ENCODE measurements at places on chromosomes 2 and 18.

DNA sequence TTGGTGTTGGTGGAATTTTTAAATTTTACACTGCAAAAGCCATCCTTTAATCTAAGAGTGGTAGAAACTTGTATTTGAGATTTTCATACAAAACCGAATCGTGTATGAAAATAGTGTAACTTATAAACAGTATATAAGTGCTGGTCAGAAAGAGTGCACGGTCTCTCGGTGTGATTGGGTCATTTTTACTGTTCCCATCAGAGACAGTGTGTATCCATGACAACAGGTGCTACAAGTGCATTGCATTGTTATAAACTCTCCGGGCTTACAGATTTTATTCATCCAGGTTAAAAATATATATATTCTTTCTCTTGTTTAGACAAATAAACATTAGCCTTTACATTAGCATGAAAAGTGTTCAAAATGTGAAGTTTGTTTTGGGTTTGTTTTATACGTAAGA, 721.9 kb downstream of the METTL4 start:
- no peak for DNase-seq

DNA sequence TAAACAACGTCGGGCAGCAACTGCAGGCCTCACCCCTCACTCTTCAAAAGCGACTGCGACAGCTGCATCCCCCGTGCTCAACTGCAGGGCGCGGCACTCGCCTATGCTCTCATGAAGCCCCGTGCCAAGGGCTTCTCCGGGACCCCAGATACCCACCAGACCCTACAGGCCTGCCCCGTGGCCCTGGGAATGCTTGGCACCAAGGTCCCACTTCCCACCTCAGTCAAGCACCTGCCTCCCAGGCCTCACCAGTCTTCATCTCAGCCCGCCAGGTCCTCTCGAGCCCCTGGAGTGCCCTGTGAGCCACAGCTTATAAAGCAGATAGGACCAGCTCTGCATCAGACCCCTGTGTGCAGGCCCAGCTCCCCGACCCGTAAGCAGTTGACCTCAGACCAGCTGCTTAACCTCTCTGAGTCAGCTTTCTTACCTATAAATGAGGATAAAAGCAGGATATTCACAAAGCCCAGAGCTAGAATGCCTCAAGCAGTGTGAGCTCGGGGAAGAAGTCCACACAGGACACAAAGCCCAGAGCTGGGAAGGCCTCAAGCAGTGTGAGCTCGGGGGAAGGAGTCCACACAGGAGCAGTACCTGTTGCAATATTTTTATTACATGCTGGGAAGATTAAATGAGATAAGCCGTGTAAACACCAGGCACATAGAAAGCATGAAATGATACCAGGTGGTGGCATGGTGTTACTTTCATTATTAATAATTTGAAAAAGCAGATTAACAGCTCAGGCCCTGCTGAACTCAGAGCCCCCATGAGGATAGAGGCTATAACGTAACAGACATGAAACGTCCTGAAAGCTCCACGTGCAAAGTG, 96.9 kb downstream of the HDAC4 start:
- DNase-seq, result peak; percentile 76

DNA sequence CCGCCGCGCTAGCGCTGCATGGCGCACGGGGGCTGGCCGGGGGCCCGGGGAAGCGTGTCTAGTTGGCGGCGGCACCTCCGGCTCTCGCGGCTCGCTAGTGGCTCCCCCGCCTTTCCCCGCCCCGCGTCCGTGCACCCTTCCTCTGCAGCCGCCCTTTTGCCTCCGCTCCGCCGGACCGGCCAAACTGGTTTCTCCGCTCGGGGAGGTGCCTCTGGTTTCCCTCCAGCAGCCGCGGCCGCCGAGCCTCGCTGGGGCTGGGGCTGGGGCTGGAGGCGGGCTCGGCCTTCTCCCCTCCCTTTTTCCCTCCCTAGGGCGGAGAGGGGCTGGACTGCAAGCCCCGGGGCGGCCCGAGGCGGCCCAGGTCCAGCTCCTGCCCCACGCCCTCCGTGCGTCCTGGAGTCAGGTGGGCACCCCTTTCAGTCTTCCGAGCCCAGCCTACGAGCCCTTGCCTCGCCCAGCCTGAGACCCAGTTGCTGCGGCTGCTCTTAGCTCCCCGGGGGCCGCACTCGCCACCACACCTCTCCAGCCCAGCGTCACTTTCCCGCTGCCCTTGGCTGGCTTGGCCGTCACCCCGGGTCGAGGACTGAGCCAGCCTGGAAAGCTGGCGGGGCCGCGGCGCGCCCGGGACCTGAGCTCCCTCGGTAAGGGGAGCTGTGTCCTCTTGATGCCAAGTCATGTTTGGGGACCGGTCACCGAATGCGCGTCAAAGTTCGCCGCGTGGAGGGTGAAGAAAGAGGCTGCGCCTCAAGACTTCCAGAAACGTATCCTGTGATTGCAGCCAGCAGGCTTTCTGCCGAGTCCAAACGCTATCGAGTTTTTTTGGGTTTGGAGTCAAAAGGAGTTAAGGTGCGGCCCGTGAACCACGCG, at the start of gene ATP8B1:
Gene ATP8B1, minus strand, starts transcription at position 213 of the 867 bp plus-strand sequence. CDS start 71,508 bp downstream, outside the sequence.
- DNase-seq, result peak; percentile 58

DNA sequence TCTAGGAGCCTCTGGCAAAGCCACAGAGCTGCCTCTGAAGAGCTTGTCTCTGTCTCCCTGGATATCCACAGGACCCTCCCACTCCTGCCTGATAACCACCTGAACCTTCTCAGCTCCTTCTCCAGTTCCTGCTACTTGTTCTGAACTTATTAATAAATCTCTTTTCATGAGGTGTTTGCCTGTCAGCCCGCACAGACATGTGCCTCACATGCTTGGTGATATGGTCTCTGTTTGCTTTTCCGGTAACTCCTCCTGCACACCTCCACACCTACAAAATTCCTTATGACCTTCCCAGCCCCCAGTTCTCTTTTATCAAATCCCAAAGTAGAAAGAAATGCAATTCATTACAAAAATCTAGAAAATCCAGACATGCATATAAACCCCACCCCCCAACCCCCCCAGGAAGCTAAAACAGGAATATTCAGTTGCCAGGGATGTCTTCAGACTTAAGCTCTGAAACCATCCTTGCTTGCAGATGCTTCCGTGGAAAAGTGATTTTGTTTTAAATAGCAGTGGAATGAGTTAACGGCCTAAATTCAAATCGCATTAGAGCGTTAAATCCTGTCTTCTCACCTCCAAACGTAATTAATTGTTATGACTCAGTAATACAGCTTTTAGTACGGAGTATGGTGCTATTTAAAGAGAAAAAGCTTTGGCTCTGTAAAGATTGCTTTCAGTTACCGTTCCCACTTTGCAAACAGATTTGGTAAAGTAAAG, 2.1 kb upstream of the PID1 start:
- DNase-seq, result no peak

DNA sequence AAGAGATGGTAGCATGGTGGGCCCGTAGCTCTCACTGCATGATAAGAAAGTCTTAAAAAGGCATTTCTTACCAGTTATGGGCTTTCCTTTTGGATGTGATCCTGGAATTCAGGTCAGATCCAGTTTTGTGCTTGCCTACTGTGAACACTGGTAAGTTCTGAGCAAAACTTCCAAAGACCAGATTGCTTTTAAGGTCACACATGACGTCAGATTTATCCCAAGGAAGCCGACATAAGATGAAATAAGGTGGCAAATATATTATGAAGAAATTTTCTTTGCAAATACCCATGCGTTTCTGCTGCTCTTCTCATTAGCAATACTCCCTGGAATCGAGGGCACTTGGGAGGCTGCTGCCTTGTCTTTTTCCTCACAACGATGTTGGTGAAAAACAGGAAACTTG, 416.4 kb upstream of the HNMT start:
- DNase-seq, result no peak

GRCh38 chr2:189512879-189513278, 67.7 kb downstream of the SLC40A1 start:
- no peak for DNase-seq

DNA sequence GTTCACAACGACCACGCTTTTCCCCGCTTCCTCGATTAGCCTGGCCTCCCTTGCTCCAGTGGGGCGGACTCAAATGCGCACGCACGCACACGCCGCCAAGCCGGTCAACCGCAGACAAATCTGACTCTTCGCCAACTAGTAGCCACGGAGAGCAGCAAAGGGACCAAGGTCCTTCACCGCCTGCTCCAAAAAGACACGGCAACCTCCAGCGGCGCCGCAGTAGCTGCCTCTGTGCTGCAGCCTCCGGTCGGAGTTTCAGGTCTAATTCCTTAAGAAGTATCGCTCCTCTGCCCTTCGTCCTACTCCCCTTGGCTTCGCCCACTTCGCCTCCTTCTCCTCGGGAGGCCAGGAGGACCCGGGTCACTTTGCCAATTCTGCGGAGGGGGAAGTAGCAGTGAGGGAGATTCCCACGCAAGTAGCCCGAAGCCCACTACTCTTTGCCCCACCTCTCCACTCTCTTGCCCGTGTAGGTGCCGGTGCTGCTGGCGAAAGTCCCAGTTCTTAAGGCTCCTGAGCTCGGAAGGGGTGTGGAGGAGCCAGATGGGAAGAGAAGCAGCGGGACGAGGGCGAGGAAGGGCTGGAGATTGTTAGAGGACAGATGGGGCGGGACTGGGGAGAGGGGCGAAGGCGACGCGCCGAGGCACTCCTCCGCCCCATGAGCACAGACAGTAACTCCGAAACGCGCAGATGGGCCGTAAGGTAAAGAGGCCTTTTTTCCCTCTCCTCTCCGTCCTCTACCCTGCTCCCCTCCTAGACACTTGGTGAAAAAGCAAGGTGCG, 615 bp downstream of the AKAIN1 start:
- no peak for DNase-seq

DNA sequence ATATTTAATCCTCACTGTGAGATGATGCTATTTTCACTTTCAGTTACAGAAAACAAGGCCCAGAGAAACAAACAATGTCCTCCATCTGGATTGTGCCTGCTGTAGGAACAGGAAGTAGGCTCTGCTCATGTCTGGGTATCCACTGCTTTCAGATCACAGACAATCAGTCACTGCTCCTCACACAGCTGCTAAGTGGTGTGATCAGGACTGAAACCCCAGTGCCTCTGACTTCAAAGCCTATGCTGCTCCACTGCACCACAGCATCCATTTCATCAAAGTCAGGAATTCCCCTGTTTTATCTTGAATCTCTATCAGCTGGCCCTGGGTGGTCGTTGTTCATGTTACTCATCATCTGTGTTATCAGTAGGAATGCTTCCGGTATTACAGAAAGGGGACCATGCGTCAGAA, 303.8 kb upstream of the TRIB2 start:
- no peak for DNase-seq
